ENCODE measurements at places on chromosomes 11 and 22.

DNA sequence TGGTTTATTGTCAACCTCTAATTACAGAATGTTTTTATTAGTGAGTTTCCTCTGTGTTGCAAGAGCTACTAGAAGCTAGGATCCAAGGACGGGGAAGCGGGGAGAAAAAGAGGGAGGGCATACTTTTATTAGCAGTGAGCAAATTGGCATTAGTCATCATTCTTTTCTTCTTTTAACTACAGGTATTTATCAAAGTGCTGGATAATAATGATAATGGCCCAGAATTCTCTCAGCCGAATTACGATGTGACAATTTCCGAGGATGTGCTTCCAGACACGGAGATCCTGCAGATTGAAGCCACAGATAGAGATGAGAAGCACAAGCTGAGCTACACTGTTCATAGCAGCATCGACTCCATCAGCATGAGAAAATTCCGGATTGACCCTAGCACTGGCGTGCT, 179.7 kb upstream of the MTNR1B start:
- no peak for DNase-seq

DNA sequence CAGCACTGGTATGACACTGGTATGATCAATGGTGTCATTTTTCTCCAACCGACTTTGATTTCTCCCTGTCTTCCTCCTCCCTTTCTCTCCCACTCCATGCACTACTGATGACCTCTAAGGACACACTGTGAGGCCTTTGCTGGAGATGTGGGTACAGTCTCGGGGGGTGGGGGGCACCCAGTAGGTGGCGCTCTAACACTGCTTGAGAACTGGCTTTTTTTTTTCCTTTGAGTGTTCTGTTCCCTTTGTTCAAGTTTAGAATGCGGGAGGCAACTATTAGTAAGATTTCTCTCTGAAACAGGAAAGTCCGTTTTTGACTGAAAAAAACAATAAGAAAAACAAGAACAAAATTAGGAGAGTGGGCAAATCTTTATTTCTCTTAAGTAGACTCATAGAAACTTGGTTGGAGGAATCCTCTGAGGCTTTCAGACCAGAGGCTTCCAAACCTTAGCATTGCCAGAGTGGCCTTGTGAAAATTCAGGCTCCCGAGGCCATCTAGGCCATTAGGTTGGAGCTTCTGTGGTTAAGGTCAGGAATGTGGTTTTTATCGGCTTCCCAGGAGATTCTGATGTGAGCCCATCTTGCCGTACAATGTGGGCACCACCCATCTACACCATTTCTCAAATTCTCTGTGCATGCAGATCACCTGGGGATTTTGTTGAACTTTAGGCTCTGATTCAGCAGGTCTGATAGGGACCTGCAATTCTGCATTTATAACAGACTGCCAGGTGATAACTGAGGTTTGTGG, 43.2 kb downstream of the PANX1 start:
- DNase-seq, result peak; percentile 44

GRCh38 chr22:36828815-36829214, 12.0 kb upstream of the PVALB start:
- no peak for DNase-seq

GRCh38 chr11:45412051-45412471, 125.9 kb upstream of the SYT13 start:
- DNase-seq, result peak; percentile 39

DNA sequence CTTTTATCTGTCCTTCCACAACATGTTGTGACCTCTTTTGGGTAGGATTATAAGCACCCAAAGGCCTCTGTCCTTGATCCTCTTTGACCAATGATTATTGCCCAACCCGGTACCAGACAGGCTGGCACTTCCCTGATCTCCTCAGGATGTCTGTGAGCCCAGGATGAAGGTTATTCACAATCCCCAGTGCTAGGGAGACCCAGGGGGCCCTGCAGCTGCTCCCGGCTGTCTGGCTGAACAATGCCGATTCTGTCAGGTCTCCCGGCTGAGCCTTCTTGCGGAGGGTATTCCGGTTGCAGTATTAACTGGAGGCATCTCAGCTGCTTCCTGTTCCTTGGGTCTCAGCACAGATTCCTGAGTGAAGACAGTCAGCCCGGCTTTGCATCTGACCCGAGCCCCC, 71.2 kb upstream of the CDON start:
- DNase-seq, result no peak

GRCh38 chr11:117874910-117875381, 1.5 kb downstream of the FXYD6 start:
- no peak for DNase-seq

- DNase-seq, result no peak
These were observed at the start of gene PYGM for GRCh38 chr11:64759722-64760719. TSS of gene PYGM (minus strand) at chr11:64759974. CDS start at chr11:64759898, 76 bp downstream.

DNA sequence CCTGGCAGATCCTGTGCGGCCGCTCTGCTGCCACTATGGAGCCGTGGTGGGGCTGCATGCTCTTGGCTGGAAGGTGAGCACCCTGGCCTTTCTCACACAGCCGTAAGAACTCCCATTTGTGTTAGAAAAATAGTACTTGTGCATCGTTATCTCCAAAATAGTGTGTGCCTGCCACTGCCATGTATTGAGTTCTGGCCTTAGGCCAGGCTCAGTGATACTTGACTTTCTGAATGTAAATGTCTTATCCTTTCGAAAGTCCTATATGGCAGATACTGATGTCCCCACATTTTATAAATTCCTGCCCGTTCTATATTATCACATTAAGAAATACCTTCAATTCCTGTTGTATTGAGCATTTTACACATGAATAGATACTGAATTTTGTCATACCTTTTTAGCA, 4.4 kb upstream of the TMEM179B start:
- DNase-seq, result no peak

DNA sequence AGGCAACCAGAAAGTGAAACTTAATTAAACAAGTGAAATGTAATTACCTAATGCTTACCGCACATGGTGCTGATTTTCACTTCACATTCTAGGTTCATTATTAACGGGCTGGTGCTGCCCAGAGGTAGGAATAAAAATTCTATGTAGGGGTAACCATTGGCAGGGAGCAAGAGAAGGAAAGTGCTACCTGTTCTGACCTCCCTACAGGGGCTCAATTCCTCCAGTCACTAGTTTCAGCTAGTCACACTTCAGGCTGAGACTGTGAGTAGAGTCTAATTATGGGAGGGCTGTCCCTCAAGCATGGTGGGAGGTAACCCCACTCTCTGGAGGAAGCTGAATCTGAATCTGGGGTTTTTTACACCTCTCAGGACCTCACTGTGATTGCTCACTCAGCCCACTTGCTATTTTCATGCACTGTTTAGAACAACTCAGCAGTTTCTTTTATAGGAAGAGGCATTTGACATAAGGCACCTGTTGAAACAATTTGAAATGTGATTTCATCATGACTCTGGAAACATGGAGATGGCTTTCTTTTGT, 75.4 kb downstream of the MAML2 start:
- DNase-seq, result no peak

DNA sequence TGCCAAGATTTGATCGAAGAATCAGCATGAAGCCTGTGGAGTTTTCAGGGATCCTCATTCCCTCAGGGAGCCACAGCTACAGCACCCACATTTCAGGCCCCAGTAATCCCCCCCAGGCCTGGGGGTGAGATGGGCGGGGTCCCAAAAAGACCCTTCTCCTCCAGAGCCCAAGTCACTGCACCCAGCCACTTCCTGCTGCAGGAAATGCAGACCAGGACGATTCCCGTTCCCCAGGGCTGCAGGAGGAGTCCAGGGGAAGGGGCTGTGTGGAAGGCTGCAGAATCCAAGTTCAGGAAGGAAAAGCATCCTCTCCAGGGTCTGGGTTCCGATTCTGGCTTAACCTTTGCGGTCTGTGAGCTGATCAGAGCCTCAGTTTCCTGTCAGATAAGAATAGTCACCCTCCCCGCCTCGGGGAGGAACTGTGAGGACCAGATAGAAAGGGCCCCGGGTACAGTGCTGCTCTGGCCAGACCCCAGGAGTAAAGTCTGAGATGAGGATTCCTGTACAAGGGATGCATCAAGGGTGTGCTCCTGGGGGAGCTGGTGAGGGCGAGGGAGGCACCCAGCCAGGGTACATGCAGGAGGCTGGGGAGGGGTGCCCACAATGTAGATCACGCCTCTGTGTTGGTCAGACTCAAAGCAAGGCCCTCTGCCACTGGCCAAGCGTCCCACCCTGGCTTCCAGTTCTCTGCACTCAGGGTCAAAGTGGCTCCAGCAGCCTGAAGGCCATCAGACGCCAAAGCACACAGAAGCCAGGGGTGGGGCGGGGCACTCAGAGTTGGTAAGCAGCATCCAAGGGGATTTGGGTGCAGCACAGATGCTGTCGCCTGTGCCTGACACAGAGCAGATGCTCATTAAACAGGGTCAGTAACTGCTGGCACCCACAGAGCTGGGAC, 30.1 kb upstream of the TP53I11 start:
- no peak for DNase-seq

Measured in HTR-8/SVneo (cell line).